NCI-H524 treated with DMSO at 0.1 percent for 48 hours (cell line): ENCODE measurements at places on chromosomes 12 and 14.

- DNase-seq, result no peak
Observed at GRCh38 chr12:7667125-7667524, 1.4 kb upstream of the APOBEC1 start.

DNA sequence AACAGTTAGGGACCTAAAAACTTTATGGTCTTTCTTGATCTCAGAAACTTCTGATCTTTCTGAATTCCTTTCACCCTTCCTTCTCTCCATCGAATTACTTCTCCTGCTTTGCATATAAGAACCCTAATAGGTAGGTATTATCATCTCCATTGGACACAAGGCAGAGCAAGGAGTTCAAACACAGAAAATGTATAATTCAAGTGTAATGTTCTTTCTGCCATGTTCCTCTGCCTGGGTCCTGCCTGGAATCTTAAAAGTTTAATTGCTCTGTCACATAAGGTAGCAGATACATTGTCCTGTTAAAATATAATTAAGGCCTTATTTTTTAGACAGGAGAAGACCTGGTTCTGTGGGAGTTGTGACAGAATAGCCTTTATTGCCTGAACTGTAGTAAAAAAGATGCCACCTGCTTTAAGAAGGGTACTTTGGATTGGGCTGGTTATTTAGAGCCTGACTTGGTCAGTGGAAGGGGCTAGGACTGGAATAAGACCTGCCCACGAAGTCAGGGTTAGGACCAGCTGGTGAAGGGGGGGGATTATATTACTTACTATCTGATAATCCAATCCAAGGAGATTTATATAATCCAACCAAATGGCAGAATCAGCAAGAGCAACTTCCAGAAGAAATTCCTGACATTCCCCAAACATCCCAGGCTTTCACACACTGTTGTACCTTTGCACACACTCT lies 10.4 kb downstream of the G2E3 start:
- peak; percentile 83 for DNase-seq

DNA sequence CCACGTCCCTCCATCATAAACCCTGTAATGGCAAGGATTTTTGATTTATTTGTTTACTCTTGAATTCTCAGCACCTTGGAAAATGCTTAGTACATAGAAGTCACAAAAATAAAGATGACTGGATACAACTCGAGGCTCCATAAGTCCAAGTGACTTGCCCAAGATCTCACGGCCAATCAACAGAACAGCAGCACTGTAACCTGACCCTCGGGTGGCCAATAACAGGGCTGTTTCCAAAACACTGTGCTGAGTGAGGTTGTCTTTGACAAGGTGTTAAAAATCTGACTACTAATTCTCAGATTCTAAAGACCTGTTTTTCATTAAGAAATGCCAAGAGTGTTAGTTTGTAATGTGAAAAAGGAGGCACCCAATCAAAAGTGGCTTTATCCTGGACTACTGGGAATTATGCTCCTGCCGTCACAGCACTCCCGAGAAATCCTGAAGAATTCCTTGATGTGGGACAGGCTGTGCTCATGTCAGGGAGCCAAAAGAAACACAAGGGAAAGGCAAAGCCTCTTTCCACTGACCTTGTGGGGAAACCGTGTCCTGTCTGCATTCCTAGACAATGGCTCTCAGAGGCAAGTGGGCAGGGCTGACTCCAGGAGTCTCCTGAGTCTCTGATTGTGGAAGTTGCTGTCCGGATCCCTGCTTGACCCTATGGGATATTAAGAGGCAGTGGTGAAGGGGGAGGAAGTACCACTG lies 204.7 kb upstream of the PELI2 start:
- no peak for DNase-seq

GRCh38 chr12:54882079-54882478 lies 27.8 kb downstream of the MUCL1 start:
- no peak for DNase-seq

DNA sequence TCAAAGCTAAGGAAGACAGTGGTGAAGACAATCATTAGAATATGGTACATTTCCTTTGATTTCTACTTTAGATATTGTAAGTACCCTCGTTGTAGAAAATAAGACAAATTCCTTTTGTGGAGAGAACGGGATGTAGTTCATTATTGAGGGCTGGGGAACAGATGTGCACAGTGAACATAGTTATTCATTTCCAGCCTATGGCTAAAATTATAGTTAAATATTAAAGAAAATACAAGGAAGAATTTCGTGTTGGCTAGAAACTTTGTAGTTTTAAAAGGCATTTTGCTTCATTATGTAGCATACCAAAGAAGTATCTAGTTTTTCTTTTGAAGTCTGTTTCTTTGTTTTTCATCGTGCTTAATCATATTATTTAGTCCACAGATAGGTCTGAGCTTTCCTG lies 201.8 kb downstream of the ESR2 start:
- DNase-seq, result no peak

GRCh38 chr12:42957136-42957535 lies 367.6 kb upstream of the PRICKLE1 start:
- DNase-seq, result no peak

DNA sequence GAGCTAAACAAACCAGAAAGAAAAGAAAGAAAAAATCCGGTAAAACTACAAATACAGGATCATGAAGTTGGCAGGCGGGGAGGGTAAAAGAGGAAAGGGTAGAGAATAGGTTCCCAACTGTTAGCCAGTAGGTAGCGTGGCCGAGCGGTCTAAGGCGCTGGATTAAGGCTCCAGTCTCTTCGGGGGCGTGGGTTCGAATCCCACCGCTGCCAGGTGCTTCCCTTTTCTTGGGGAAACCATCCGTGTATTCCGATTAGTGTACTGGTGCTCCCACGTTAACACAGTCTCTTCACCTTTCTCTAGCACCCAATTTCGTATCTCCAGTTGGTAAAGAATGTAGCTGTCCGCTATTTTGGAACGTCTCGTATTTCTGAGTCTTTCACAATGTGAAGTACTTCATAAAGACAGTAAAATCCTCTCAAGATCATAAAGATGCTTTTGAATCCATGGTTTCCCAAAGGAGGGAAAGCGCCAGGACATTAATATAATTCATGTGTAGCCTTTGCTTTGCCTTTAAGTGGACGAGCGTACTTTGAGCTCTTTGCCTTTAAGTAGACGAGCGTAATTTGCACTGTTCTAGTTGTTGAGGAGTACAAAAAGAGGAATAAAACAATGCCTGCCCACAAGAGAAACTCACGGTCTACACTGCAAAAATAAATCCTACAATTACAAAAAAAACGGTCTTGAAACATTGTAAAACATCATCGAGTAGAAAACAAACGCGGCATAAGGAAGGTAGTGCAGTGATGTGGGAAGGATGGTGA lies 19.0 kb upstream of the RNASE12 start:
- DNase-seq, result peak; percentile 85

GRCh38 chr12:80192087-80192486 lies 92.8 kb downstream of the OTOGL start:
- no peak for DNase-seq

DNA sequence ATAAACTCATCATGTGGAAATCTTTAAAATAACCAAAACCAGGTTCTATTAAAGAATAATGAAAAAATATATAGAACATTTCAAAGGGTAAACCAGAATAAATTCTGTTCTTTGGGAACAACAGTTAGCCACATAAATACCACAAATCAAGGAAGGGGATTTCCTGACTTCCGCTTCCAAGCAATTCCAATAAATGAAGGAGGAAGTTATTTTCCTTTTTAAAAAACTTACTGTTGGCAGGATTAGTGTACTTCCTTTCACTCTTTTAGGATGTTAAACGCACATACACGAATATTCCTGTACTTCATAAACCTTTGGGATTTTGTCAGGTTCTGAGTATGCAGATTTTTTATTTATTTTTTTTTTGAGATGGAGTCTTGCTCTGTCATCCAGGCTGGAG lies 13.7 kb upstream of the LIMA1 start:
- no peak for DNase-seq

- no peak for DNase-seq
Observed at GRCh38 chr14:102882226-102882906, 40.1 kb upstream of the AMN start.

GRCh38 chr14:55794655-55795595 lies 214.9 kb downstream of the KTN1 start:
- DNase-seq, result no peak

GRCh38 chr12:54140588-54141388 lies 48.0 kb downstream of the SMUG1 start:
- DNase-seq, result peak; percentile 34

DNA sequence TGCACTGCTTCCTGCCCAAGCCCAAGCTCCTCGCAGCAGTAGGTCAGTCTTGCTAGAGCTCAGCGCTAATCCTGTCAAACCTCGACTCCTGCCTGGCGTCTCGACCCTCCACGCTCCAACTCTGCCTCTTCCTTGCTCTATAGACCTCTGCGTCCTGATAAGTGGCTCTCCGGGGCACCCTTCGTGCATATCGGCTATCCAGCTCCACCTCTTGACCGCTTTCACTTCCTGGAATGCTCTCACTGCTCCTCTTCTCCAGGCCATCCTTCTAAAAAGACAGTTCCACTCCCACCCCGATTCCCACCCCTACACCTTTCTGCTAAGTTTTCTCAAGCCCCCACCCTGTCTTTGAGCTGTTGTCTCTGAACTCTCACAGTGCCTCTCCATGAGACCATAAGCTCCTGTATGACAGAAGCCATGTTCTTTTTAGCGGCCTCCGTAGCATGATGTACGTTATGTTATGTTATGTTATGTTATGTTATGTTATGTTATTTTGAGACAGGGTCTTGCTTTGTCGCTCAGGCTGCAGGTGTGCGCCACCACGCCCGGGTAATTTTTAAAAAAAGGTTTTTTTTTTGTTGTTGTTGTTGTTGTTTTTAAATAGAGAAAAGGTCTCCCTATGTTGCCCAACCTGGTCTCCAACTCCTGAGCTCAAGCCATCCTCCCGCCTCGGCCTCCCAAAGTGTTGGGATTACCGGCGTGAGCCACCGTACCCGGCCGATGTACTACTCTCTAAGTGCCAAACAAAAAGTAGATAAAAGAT lies 601 bp downstream of the COX14 start:
- no peak for DNase-seq

DNA sequence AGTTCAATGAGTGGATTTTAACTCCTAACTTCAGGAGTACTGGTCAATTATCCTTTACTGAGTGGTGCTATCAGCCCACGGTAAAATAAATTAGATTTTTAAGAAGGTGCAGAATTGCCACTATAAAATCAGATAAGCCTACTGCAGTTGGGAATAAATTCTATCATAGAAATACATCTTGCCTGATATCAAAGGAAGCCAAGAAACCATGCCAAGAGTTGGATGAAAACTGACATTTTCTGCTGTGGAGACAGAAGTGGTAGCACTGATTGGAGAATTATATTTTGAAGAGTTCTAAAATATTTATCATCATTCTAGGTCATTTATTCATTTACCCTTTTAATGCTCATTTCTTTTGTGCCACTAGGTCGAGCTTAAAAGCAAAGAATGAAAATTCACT lies 465.1 kb downstream of the APAF1 start:
- DNase-seq, result no peak

DNA sequence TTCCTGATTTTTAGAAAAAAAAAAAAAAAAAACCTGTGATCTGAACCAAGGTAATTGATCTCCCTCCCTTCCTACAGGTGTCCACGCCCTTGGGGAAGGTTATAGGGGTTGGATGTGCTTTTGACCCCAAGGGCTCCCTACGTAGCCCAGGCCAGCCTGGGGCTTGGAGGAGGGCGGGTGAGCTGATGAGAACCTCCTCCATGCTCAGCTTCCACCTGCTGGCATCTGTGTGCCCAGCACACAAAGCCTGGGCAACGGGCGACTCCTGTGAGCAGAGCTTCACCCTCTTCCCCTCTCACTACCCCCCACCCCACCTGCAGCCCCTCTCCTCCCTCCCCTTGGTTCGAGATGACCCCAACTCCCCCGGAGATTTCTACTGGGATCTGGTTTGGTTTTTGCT lies 25.3 kb upstream of the INF2 start:
- DNase-seq, result no peak
